ENCODE measurements at places on chromosomes 7 and 10.
A peak's percentile ranks its signal among the peaks of the same experiment; 100 is the strongest.

- no peak for DNase-seq
Observed at GRCh38 chr10:99775850-99776249, 6.6 kb upstream of the ABCC2 start.

GRCh38 chr7:108263425-108263824, 133.3 kb upstream of the LAMB4 start:
- DNase-seq, result no peak

- DNase-seq, result peak; percentile 96
Observed at GRCh38 chr7:32495298-32496051, at the start of gene AVL9. Gene AVL9, plus strand, starts transcription at chr7:32495489. Its CDS starts 221 bp downstream, at chr7:32495710.

- DNase-seq, result no peak
Observed at GRCh38 chr7:55574051-55574717, 1.9 kb upstream of the VOPP1 start.

DNA sequence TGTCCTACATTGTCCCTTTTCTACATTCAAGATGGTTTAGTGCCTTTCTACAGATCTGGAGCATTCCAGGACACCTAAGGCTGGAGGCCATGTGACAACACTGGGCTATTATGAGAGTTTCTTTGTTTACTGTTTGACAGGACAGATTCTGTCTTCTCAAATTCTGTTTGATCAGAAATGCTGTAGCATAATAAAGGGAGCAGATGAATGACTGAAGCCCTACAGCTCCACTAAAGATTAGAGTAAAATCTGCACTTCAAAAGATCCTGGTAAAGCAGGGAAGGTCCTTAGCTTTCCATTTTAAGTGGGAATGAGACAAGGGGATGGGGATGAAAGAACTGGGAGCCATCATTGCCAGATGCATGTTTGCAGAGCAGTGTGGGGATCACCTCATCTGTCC, 38.4 kb downstream of the TMEM229A start:
- no peak for DNase-seq

GRCh38 chr7:39624442-39624807, 1.1 kb downstream of the RALA start:
- no peak for DNase-seq

- DNase-seq, result no peak
Observed at GRCh38 chr7:111736552-111736874, 174.2 kb upstream of the IMMP2L start.

GRCh38 chr10:31393844-31394243, 74.8 kb downstream of the ZEB1 start:
- DNase-seq, result no peak

- no peak for DNase-seq
Observed at GRCh38 chr10:79116368-79116767, 47.6 kb downstream of the ZMIZ1 start.
